ENCODE measurements at places on chromosomes 6 and 20.

- no peak for DNase-seq
Observed at GRCh38 chr6:77286541-77286940, 176.8 kb downstream of the HTR1B start.

- no peak for DNase-seq
Observed at GRCh38 chr20:33076662-33077372, 2.6 kb upstream of the BPIFB4 start.

- DNase-seq, result no peak
Observed at GRCh38 chr20:9508240-9508661, 6.1 kb upstream of the LAMP5 start.

GRCh38 chr20:40896814-40897700, 131.6 kb upstream of the TOP1 start:
- no peak for DNase-seq

- DNase-seq, result no peak
Observed at GRCh38 chr20:1123666-1124065, 5.3 kb downstream of the PSMF1 start.

GRCh38 chr6:139940741-139941729, 566.6 kb upstream of the CITED2 start:
- DNase-seq, result no peak

DNA sequence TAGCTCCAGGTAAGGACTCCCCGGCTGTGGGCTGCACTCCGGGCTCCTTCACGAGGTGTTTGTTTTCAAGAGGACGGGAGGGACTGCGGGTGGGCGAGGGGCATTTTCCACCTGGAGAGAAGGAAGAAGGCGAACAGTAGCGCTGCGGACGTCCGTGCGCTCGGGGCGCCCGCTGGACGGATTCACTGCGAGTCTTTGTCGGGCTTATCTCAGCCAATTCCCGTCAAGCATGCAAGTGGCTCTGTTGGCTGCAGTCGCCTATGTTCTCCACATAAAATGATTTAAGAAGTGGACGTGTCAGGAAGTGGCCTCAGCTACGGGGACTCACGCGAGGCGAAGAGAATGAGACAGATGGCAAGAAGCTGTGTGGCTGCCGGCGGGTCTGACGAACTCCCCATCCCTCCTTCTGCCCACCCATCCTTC, 332 bp downstream of the GRIK2 start:
- no peak for DNase-seq

Data from cerebellar nuclear complex (tissue), 1 donor.